ENCODE measurements at places on chromosomes 3 and 15. TPM values are rescaled to one million over a fixed set of nuclear protein-coding genes. Genes with fewer than 3 reads are reported as not detected.

- DNase-seq, result peak; percentile 17
Measured at GRCh38 chr15:63501256-63502089, 2.9 kb upstream of the USP3 start.

The PRRT3 gene
- total RNA-seq, result 0.51 TPM

DNA sequence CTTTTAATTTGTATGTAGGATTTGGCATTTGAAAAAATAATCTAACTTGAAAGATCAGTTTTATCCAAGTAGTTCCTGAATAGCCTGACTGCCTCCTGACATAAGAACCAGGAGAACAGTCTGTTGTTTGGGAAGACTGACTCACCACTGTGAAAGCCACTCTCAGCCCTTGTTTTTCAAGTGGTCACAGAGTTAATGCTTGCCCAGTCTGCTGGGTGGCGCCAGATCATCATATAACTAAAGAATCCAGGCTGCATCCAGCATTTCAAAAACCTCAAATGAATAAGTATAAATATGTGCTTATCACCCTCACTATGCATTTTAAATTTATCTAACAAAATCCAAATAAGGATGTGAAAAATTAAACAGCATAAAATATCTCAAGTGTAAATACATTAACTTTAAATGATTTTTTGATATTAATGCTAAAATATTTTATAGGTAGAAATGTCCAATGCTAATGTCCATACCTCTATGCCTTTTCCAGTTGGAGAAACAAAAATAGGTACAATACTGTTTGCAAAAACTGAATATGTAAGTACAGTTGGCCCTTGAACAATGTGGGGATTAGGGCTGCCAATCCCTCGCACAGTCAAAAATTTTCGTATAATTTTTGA is 26.9 kb upstream of the ZBBX start:
- peak; percentile 7 for DNase-seq

GRCh38 chr3:87509401-87509800 is 233.0 kb upstream of the POU1F1 start:
- DNase-seq, result no peak

GRCh38 chr15:89802986-89803824 is 11.4 kb downstream of the ANPEP start:
- DNase-seq, result no peak

- peak; percentile 85 for DNase-seq
Measured at GRCh38 chr3:71423151-71423906, 160.2 kb downstream of the FOXP1 start.

- no peak for DNase-seq
Measured at GRCh38 chr3:46212101-46212500, 4.0 kb upstream of the CCR1 start.

The VIPR1 gene
- 0.38 TPM for total RNA-seq

Measured in dermis microvascular lymphatic vessel endothelial cell (primary cell).